ENCODE measurements at places on chromosomes 3 and 15. TPM values are rescaled to one million over a fixed set of nuclear protein-coding genes. Genes with fewer than 3 reads are reported as not detected.

DNA sequence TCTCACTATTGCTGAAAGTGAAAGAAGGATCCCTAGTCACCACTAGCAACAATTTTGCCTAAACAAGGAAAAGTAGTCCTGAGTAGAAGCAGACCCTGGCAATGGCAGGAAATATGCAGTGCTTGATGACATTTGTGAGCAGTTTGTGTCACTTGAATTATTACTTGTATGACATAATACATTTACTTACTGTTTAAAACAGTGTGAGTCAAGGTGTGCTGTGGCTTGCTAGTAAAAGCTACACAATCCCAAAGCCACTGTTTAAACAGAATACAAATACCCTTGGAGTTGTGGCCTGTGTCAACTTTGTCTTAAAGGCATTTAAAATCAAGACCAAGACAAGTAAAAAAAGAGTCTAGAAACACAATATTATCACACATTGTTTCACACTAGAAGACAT is 775.4 kb downstream of the ROBO1 start:
- no peak for DNase-seq

GRCh38 chr3:156721687-156722618 is 47.6 kb downstream of the TIPARP start:
- DNase-seq, result no peak

Gene REC114
- total RNA-seq, result not detected

DNA sequence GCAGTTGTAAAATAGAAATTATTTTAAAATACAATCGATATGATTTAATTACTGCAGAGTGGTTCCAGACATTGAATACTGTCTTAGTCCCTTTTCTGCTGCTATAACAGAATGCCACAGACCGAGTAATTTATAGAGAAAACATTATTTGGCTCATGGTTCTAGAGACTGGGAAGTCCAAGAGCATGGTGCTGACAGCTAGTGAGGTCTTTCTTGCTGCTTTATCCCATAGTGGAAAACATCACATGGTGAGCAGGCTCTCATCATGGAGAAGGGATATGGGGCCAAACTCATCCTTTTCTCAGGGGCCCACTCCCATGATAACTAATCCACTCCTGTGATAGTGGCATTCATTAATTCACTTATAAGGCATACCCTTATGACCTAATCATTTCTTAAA is 120.0 kb upstream of the TBL1XR1 start:
- DNase-seq, result no peak

Gene SERINC4
- not detected for total RNA-seq

DNA sequence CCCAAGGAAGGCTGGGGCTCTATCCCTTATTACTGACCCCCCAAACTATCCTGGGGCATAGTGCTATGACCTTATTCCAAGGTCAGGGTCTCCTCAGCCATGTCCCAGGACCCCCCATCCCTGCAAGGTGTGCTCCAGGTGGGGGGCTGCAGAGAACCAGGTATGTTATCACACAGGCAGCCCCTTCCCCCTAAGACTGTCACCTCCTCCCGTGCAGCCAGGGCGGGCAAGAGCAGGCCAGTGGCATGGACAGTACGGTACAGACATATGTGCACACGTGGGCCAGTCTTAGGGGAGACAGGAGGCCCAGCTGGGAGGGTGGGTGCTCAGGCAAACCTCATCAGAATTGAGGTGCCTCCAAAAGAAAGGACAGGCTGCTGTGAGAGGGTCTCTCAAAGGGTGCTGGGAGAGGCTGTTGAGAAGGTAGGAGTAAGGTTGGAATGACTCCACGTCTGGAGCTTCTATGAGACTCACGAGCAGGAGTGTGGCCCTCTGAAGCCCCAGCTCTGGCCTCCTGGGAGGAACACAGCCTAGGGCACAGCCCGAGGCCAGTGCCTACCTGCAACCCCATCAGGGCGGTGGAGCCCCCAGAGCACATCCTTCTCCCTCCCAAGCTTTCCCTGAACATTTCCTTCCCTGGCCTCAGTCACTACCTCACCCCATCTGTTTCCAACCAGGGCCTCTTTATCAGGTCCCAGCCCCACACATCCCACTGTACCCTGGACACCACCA is 1.7 kb upstream of the COL7A1 start:
- DNase-seq, result no peak

- DNase-seq, result no peak
These were observed 83.9 kb upstream of the CDIN1 start for GRCh38 chr15:36495456-36495991.

Data from breast epithelium (tissue), 4 donors.